CD4-positive, alpha-beta T cell treated with Interleukin-2 at 100 ng/mL for 4 hours (primary cell): ENCODE measurements at places on chromosomes 5 and 9.

GRCh38 chr5:30574761-30575160 is 618.7 kb upstream of the CDH6 start:
- DNase-seq = no peak

GRCh38 chr9:114291064-114291474 is 31.8 kb upstream of the ORM1 start:
- DNase-seq = peak; percentile 67

DNA sequence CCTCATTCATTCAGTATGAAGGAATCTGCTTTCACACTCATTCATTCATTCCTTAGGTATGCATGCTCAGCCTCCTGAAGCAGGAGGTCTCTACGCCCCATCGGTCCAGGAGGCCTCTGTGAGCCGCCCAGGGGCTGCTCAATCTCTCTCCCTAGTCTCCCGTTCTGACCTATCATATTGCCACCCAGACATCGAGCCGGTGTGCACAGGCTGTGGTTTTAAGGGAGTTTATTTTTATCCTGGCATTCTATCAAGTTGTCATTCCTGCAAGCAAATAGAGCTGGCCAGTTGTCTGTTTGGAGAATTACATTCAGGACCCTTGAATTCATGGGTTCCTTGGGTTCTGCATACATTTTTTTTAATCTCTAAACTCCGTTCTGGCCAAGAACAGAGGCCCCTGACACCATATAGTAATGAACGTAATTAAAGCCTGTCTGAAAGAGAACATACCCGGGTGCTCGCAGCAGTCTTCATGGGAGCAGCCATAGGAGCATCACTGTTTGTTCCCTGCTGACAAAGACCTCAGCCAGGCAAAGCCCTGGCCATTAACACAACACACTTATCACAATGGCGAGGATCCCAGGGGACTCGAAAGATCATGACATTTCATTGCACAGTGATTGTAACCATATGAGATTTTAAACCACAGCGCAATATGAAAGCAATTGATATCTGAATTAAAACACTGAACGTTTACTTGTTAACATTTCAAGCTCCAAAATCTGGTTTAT is 80.9 kb downstream of the ADAMTS16 start:
- no peak for DNase-seq

GRCh38 chr9:121194730-121195129 is 6.9 kb downstream of the RAB14 start:
- no peak for DNase-seq

DNA sequence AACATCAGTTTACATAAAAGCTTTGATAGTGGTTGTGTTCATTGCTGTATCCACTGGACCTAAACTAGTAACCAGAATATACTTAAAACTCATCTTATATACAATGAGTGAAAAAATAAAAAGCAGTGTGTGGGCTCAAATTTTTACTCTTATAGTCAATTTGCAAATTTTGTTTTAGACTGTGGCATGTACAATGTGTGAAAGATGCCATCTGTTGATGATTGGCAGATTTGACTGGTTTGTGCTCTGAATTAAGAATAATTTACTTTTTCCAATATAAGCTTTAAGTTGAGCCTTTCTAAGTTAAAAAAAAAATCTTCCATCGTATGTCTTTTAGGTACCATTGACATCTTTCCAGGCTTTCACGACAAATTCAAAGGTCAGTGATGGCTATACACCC is 42.4 kb upstream of the F2RL1 start:
- DNase-seq = no peak

- DNase-seq = no peak
Observed at GRCh38 chr9:93829271-93830011, 125.7 kb downstream of the BARX1 start.

DNA sequence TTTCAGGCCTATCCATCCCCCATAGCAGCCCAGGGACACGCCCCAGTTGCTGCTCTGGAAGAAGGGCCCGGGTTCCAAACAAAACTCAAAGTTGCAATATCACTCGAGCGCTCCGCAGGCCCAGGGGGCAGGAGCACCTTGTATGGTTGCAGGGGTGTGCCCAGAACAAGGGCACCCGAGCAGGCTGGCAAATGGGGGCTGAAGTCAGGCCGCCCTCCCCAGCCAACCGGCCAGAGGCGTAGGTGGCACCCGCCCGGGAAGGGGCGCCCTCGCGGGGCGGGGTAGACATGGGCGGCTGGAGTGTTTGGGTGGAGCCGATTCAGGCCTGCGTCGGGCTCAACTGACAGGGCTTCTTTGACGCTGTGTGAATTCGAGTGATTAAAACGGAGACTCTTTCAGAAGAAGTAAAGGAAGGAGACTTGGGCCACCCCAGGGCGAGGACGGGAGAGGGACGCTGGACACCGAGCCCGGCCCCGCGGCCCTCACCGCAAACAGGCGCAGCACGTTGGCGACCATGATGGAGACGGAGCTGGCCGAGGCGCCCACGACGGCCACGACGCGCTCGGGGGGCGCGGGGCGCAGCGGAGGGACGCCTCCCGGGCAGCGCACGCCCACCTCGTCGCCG is 1.1 kb downstream of the GRM6 start:
- no peak for DNase-seq

- no peak for DNase-seq
Observed at GRCh38 chr5:112434641-112435040, 15.6 kb upstream of the EPB41L4A start.

- no peak for DNase-seq
Observed at GRCh38 chr5:40832345-40832744, 2.7 kb downstream of the RPL37 start.

GRCh38 chr5:156241266-156241665 is 85.7 kb upstream of the SGCD start:
- no peak for DNase-seq

DNA sequence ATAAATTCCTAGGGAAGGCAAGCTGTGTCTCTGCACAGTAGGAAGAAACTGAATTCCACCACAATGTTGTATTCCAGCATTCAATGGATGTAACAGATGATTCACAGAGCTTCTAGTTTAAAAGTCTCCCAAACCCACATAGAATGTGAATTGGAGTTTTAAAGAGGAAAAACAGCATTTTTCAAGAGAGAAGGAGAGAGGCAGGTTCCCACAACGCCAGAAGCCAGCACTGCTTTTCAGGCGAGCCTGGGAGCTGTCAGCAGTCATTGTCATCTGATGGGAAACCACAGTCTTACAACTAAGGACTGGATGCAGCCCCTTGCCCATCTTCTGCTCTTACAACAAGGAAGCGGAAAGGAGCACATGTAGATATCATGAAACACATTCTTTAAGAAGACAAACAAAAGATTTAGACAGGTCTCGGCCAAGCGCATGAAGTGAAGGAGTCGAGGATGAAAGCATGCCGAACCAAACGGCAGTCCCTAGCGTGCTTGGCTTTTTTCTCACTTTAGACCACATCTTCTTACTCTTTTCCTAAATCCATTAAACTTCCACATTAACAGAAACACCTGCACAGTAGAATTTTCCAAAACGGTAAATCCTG is 638 bp downstream of the DIRAS2 start:
- no peak for DNase-seq

- no peak for DNase-seq
Observed at GRCh38 chr9:128101690-128102089, 25.8 kb downstream of the PTGES2 start.

DNA sequence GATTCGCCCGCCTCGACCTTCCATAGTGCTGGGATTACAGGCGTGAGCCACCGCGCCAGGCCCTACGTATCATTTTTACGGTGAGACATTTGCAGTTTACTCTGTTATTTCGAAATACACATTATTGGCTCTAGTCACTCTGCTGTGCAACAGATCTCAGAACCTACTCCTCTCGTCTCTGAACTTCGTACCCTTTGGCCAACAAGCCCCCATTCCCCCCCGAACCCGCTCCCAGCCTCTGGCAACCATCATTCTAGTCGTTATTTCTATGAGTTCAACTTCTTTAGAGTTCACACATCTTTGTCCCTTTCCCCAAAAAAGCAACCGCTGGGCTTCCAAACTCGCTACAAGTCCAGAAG is 735 bp downstream of the PTGR1 start:
- DNase-seq = no peak

GRCh38 chr9:89312222-89312571 is 1.2 kb downstream of the CKS2 start:
- DNase-seq = peak; percentile 12

- DNase-seq = no peak
Observed at GRCh38 chr9:19618816-19619215, 170.0 kb downstream of the SLC24A2 start.

GRCh38 chr9:80763536-80763935 is 925.8 kb downstream of the TLE1 start:
- no peak for DNase-seq

DNA sequence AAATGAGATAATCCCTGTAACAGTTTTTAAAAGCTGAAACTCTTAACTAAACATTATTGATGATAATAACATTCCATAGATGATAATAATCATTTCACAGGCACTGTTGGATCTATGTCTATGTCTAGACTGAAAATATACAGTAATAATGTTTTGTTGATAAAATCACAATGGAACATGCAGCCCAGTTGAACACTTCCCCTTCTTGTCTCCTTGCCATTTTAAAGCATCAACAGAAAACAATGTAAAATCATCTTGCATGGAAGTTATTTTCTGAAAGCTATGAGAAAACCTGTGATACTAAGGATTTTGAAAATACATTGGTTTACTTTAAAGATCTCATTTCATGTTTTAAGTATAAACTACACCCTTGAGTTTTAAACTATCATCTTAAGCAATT is 1.9 kb downstream of the GAPT start:
- no peak for DNase-seq

- DNase-seq = no peak
Observed at GRCh38 chr5:95989283-95990048, 27.8 kb upstream of the ELL2 start.

- no peak for DNase-seq
Observed at GRCh38 chr5:140875085-140876065, at the start of gene PCDHA12. Gene PCDHA12, plus strand, starts transcription at chr5:140875308. Its CDS starts 165 bp downstream, at chr5:140875473.

- peak; percentile 45 for DNase-seq
Observed at GRCh38 chr9:125747053-125747764, at the start of gene PBX3. Gene PBX3, plus strand, starts transcription at chr9:125747373.

GRCh38 chr5:96157077-96157780 is 195.6 kb upstream of the ELL2 start:
- DNase-seq = no peak

- DNase-seq = no peak
Observed at GRCh38 chr9:135077497-135078200, 9.8 kb upstream of the OLFM1 start.
